ENCODE measurements at places on chromosomes 12 and 14.

GRCh38 chr12:80469681-80470080 lies 25.6 kb downstream of the PTPRQ start:
- no peak for DNase-seq

DNA sequence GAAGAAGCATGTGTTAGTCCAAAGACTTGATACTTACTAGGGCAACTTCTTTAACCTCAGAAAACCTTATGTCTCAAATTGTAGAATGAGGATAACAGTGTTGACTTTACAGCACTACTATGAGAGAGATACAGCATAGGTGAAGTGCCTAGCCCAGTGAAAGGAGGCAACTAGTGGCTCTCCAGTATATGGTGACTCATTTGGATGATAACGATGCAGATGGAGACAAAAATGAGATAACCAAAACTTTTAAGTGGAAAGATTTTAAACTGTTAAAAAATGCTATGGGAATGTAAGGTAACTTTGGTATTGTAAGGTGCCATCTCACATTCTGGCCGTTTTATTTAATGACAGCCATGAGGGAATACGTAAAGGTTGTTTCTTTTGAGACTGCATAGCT lies 2.7 kb downstream of the PHC1 start:
- DNase-seq: no peak

- DNase-seq: no peak
These were observed 126.3 kb downstream of the CEP83 start for GRCh38 chr12:94333396-94333795.

DNA sequence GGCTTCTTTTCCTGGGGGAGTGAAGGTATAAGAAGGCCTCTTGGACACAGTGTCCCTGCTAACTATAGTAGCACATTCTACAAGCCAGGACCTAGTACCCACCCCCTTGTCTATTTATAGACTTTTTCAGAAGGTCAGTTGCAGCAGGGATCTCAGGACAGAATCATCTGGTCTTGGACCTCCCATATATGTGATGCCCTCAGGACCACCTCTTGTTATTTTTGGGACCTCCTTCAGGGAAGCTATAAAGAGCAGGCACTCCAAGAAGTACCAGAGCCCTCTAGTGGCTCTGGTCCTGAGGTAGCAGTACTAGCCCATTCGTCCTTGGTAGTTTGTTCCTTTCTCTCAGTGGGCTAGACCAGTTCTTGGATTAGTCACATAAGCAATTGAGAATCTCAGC lies 4.3 kb downstream of the COQ10A start:
- DNase-seq: no peak

DNA sequence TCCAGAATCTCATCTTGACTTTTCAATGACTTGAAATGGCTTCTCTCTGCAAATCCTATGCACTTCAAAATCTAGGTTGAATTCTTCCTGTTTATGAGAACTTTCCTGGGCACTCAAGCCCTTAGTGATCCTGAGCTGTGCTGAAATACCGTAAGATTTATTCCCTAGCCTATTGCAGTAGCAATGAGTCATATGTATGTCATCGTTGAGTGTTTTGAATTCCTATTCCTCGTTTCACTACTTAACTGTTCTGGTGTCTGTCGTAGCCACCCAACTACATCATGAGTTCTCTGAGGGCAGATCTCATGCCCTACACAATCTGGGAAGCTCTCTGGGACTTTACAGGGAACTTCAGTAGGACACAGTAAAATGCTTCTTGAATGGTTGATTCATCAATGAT lies 190.8 kb upstream of the TMEM132C start:
- no peak for DNase-seq

DNA sequence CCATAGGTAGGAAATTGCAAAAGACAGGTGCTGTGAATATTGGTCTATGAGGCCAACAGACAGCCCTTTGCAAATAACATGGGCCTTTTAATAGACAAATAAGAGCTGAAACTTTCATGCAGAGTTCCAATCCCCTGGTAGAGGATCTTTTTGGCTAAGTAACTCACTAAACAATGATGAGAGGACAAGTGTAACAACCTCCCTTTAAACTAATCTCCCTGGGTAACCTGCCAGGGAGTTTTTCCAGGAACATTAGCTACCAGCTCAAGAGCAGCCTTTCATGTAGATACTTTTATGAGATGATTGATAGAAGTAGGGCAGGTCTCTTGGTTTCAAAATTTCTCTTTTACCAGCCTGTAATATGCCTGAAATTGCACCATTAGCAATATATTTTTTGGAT lies 13.8 kb upstream of the CACNA1C start:
- DNase-seq: no peak

Data from skin of body (tissue), 3 donors.